ENCODE measurements at places on chromosomes 3 and 15.
A peak's percentile ranks its signal among the peaks of the same experiment; 100 is the strongest.

DNA sequence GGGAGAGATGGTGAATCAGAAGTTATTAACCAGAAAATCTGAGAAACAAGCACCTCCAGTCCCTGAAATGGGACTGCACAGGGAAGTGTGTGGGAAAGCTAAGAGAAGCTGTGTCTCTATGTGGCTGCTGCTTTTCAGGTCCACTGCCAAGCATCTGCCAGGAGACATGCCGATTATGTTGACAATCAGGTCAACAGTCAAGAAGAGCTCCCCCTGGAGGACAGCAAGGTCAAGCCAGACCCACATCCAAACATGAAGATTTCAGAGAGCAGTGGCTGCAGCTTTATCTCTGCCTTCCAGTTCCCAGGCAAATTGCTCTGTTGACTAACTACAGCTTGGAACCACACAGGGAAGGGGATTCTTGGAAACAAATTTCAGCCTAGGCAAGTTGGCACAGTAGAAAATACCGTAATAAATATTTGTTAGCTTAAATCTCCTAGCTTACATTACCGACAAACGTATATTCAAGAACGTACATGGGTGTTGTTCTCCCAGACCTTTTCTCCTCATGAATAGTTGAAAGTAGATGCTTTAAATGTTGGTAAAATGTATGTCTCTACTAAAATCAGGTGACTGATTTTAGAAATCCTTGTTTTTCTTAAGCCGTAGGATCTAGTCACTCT lies 394.5 kb upstream of the RARB start:
- peak; percentile 31 for DNase-seq

- peak; percentile 69 for DNase-seq
These were observed 566 bp downstream of the HMCES start for GRCh38 chr3:129278966-129279906.

- no peak for DNase-seq
These were observed 275.5 kb downstream of the FAM43A start for GRCh38 chr3:194961149-194961548.

GRCh38 chr3:26960382-26960781 lies 337.8 kb downstream of the LRRC3B start:
- DNase-seq, result no peak

- DNase-seq, result no peak
These were observed 59.1 kb downstream of the ATP8B4 start for GRCh38 chr15:50059883-50060282.

DNA sequence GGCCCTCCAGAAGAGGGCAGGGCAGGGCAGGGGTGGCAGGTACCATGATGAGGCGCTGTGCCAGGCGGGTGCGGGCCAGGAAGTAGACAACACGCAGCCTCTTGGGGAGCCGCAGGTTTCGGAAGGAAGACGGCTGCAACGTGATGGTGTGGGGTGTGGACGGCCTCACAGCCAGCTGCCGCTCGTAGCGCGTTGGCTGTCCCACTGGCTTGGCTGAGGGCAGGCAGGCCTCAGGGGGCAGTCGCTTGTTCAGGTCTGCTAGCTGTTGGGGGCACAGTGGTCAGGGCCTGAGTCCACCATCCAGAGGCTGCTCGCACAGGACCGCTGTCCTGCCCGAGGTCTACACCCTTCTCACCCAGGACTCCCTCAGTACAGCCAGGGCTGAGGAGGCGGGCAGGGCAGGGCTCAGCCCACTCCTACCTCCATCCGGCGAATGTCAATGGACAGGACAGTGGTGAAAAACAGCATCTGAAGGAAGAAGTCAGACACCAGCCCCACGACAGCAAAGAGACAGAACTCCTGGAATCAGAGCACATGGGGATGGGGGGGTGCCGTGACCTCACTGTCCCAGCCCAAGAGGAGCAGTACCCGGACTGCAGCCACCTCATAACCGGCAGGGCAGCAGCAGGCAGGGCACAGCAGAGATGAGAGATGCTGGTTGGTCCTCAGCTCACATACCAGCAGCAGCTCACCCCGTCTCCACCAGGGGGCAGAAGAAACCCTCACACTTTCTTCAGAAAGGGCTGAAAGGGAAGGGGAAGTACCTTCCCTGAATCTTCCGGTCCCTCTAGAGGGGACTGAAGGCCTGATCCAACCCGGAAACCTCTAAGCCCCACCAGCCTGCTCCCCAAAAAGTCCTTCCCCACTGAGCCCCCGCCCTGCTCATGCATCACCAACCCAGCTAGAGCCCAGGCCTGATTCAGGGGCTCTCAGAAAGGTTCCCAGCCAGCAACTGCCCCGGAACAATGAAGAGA lies 40.0 kb downstream of the PTPN23 start:
- peak; percentile 90 for DNase-seq

GRCh38 chr15:84022516-84022915 lies 213.1 kb upstream of the GOLGA6L4 start:
- DNase-seq, result no peak

GRCh38 chr15:82530006-82530405 lies 10.3 kb downstream of the RPS17 start:
- no peak for DNase-seq

GRCh38 chr3:78888635-78889034 lies 879.2 kb downstream of the ROBO1 start:
- no peak for DNase-seq

DNA sequence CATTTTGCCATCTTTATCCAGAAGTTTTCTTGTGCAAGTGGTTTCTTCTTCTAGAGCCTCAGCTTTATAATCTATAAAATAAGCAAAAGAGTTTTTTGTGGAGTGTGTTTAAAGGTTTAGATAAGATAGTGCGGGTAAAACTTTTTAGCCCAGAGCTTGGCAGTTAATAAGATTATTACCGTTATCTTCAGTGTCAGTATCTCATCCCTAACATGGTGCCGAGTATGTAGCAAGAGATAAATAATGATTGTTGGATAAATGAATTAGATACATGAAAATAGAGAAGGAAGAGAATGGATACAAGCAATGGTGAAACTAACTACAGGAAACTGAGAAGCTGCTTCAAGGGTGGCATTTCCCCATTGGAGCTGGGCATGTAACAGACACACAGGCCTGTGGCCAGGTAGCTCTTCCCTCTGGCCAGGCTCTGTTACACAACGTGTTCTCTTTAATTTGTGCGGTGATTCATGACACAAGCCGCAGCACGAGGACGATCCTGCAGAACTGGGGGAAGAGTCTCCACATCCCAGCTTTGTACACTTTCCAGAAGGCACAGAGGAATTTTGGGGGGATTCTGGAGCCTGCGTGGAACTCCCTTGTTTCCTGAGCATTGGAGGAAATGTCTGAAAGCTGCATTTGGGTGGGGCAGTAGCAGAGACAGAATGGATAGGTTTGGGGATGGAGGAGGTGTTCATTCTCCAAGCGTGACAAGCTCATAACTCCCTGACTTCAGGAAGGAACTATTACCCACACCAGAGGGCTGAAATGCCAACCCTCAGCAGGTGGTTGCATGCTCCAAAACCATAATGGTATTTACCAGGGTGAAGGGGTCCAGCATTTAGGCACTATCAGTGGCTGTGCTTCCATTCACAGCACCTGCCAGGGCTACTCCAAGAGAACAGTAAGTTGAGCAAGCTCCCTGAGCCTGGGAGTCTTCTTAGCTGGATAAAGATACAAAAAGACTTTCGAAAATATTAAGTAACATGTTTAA lies 14.2 kb upstream of the ST6GAL1 start:
- DNase-seq, result no peak

DNA sequence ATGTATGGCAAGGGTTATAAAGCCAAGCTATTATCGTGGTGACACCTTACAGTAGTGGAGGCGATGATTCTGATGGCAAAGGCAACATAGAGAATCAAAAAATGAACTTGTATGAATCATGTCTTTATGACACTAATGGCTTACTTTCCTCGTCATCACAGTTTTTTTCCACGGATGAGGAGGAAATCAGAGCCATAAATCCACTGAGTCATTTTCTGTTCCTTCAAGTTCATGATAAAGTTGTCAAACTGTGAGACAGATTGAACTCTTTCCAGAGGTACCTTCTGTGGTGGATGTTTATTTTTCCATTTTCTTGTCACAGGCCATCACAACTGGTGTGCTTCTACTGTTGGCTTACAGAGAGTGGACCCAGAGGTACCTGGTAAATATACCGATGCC lies 8.5 kb downstream of the TMEM212 start:
- DNase-seq, result no peak

DNA sequence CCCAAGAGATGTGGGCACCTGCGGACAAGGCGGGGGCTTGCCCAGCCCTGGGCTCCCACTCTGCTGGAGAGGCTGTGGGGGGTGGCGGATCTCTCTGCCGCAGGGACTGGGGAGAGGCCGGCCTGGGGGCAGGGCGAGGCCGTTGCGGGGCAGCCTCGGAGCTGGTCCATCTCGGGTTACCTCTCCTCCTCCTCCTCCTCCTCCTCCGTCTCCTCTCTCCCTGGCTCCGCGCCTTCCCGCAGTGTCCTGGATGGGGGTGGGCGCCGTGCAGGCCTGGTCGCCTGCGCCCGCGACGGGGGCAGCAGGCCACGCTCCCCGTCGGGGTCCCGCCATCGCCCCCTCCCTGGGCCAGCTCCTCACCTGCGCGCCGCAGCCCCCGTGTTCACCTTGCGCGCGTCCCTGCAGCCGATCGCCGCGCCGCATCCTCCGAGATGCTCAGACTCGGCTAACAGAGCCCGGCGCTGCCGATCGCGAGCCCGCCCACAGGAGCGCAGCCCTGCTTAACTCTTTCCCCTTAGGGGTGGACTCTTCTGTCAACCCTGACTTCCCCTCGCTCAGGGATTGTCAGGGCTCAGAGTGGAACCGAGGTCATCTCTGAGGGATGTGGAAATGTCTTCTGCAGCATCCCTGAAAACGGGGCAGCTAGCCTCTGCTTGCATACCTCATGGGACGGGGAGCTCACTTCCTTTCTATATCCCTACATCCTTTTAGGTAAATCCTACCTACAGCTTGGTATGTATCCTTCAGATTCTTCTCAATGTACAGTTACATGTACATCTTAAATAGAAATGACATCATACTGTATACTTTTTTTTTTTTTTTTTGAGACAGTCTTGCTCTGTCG lies at the start of gene PRRT3:
PRRT3 (minus strand) TSS at position 447 of the 844 bp plus-strand sequence. CDS start 2,293 bp downstream, outside the sequence.
- peak; percentile 52 for DNase-seq

DNA sequence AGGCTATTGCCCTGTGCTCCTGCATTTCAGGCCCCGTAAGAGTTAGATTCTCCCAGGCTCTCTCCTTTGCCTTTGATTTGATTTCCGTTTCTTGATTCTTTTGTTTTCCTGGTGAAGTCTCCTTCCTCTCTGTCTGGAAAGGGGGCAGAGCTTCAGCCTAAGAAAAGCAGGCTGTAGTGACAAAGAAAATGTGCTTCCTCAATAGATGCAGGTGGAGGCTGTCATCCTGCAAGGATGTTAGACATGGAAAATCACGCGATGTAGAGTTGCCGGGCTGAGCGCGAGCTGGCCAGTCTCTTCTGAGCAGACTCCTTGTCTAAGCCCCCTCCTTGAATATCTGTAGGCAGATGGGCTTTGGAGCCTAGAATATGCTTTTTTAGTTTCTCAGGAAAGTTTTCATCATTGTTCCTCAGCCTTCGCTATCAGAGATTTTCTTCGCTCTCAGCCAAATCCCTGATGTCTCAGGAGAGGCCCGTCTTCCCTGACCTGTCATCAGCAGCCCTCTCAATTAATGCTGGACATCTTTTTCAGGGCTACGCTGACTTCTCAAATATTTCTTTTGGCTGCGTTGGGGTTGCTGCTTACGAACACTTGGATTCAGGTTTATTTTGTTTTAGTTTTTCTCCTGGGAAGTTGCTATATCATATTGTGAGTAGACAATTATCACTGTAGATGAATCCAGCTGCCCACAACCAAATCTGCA lies 163.6 kb downstream of the ITPR1 start:
- no peak for DNase-seq

- DNase-seq, result no peak
These were observed 127.9 kb downstream of the DMXL2 start for GRCh38 chr15:51494411-51495314.

GRCh38 chr3:177882124-177882648 lies 654.0 kb upstream of the KCNMB2 start:
- DNase-seq, result no peak

GRCh38 chr15:88246666-88247446 lies 9.7 kb downstream of the NTRK3 start:
- peak; percentile 75 for DNase-seq

GRCh38 chr3:137050281-137050680 lies 92.5 kb downstream of the IL20RB start:
- DNase-seq, result no peak

- no peak for DNase-seq
These were observed 5.5 kb upstream of the NR2F2 start for GRCh38 chr15:96324940-96325540.

DNA sequence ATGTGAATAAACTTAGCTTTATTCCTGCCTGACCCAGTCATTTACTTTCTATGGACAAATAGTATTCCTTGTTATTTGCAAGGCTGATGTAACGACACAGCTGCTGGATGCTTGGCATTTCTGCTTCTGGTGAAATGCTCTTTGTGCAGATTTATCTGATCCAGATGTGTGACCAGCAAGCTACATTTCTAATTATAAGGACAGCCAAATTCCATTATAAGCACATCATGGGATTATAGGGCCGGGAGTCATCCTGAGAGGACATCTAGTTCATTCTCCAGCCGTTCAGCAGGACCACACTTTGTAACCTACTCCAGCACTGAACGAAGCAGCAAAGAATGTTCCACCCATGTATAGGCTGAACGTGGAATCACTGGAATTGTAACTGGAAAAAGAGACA lies 42.9 kb downstream of the FNDC3B start:
- no peak for DNase-seq

DNA sequence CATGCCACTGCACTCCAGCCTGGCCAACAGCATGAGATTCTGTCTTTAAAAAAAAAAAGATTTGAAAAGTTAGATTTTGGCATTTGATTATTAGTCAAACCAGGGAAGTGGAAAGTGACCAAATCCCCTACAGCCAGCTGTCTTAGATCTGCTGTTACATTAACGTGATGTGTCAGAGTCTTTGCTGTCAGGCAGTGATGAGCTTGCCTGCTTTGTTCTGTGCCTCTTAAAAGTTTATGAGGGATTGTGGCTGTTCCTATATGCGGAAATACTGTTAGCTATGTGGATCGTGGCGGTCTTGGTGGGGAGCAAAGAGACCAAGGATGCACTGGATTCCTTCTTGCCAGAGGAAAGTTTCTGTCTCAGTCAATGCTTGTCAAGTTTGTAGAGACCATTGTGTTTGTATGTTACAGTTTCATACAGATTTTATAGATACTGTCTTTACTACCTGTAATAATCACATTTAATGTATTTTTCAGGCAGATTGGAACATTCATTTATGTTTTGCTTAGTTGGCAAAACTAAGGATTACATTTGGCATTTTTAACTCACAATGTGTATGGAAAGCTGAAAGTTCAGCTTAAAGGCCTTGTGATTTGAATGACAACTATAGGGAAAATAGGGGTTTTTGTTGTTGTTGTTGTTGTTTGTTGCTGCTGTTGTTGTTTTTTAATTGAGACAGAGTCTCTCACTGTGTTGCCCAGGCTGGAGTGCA lies 137.4 kb downstream of the VPS8 start:
- no peak for DNase-seq

GRCh38 chr3:24278543-24278942 lies 216.1 kb downstream of the THRB start:
- no peak for DNase-seq

- no peak for DNase-seq
These were observed 56.7 kb downstream of the HACD2 start for GRCh38 chr3:123528130-123528529.

GRCh38 chr3:43512754-43513404 lies 108.9 kb downstream of the ANO10 start:
- no peak for DNase-seq
